ENCODE measurements at places on chromosomes 3 and 15.

- DNase-seq = no peak
These were observed 95.9 kb upstream of the UBE2E2 start for GRCh38 chr3:23107221-23107620.

- DNase-seq = no peak
These were observed 31.1 kb downstream of the PLA2G4D start for GRCh38 chr15:42063122-42063848.

DNA sequence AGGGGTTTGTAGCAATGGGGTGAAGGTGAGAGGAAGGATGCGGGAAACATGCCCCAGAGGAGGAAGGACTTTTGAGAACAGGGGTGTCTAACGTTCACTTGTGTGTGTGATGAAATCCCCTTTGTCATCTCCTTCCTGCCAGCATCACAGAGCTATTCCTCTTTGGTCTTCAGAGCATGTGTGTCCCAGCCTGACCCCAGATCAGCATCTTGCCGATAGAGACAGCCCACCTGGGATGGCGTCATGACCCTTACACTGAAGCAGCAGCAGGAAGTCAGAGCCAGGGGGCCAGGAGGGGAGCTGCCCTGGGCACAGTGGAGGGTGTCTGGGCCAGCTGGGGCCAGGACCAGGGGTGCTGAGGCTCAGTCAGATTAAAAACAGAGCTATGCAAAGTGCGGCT, 29.9 kb upstream of the GRIP2 start:
- DNase-seq = no peak

DNA sequence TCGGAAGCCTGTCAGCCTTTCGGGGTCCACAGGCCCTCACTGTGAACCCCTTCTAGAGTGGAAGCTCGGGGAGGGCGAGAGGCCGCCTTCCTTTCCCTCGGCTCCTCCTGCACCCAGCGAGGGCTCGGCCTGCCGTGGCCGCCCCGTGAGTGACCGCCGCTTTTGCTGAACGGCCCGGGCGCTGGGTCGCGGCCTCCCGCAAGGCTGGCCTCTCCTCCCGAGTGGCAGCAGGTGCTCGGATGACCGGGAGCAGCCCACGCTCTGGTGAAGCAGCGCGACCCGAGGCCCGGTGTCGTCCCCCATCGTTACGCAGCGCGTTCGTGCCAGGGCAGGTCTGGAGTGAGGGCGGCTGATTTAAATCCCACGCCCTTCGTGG, 53.8 kb downstream of the LRRK1 start:
- no peak for DNase-seq

DNA sequence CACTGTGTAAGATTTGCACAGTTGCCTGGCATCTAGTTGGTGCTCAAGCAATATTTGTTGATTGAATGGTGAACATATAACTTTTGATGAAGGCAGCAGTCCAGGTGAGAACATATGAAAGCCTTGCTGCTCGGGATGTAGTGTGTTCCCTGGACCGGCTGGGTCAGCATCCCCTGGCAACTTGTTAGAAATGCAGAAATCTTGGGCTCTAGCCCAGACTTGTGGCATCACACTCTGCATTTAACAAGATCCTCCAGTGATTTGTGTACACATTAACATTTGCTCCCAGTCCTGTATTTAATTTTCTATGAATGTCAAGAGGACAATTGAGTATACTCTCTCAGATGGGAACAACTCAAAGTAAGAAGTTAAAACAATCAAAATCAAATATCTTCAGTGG, 69.0 kb upstream of the SAMMSON start:
- no peak for DNase-seq

GRCh38 chr3:14262212-14262611, 83.6 kb downstream of the LSM3 start:
- no peak for DNase-seq

DNA sequence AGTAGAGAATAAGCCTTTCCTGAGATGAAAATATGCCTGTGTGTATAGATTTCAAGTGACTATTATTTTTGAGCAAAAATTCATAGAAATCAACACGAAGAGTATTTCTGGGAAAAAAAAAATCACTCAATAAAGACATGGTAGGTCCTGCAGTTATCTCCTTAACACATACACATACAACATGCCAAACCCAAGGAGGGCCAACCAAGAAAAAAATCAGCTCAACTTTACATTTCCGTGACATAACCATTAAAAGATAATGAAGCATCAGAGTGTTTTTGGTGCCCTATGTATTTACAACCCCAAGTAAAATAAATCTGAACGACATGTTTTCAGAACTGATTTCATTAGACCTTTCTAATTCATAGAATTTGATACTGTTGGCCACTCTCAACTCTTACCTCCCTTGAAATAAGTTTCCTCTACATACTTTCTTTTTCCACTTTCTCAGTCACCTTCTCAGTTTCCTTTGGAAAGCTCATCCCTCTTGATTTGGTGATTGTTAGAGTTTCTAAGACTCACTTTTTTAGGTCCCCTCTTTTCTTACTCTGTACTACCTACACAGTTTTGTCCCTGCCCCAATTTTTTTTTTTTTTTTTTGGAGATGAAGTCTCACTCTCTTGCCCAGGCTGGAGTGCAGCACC, 162.3 kb downstream of the TBL1XR1 start:
- no peak for DNase-seq

- DNase-seq = no peak
These were observed 3.5 kb downstream of the PLA1A start for GRCh38 chr3:119601154-119601553.

- DNase-seq = no peak
These were observed 173.7 kb upstream of the CHRNA7 start for GRCh38 chr15:31856581-31856980.

DNA sequence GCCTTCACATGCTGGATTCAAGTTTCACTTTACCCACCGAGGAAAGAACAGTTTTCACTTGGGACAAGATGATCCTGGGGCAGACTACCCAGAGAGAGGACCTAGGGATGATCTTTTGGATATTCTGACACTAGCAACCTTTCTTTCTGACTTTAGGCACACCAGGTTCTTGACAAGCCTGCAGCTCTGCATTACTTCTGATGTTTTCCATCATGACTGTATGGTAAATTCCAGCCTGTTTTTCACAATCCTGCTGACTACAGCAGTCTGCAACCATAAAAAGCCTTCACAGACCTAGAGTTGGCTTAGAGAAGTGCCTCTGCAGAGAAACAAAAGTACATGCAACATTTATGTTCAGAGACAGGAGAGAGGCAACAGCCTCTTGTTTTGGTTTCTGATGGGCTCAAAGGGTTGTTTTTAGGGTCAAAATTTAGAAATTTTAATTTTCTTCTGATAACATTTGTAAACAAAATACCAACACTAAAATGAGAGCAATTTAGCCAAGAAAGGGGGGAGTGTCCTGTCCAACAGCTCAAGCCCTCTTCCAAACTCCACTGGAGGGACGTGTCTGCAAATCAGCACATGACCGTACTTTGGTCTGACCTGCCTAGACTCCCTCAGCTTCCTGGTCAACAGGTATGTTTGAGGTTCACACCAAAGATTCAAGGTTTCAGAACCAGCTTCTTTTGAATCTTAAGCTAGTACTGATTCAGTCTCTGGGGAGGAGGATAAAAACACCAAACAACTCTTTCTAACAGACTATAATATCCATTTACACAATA, 799 bp downstream of the ABI3BP start:
- no peak for DNase-seq

DNA sequence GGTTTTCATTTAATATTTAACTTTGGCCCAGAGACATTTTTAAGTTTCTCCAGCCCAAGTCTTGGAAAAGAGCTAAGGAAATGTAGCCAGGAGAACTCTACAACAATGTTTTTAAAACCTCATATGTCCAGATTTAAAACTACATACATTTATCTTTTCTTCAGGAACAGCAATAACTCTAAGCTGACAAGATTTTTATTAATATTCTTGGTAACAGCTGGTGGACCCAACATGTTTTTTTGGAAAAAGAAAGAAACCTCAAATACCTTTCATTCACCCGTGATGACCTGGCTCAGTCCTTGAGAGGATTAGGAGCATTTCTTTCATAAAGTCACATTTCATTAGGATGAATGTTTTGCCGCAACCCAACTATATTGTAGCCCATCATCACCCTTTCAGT, 50.4 kb upstream of the CMSS1 start:
- no peak for DNase-seq

DNA sequence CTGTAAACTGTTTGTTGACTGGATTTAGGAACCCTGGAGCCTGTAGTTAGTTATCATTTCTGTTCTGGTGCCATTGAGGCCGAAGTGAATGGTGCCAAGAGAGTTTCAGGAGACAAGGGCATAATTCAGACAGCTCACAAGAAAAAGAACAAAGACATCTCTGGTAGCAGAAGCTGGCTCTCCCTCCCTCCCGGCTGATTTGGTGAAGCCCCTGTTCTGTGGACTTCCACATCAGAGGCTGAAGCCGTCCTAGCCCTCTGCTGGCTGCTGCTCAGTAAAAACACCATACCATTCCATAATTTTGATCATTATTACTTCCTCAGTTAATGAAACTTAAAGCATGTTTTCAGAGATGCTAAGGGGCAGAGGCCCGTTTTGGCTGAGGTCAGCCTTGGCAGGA, 381.2 kb upstream of the WNT5A start:
- no peak for DNase-seq

DNA sequence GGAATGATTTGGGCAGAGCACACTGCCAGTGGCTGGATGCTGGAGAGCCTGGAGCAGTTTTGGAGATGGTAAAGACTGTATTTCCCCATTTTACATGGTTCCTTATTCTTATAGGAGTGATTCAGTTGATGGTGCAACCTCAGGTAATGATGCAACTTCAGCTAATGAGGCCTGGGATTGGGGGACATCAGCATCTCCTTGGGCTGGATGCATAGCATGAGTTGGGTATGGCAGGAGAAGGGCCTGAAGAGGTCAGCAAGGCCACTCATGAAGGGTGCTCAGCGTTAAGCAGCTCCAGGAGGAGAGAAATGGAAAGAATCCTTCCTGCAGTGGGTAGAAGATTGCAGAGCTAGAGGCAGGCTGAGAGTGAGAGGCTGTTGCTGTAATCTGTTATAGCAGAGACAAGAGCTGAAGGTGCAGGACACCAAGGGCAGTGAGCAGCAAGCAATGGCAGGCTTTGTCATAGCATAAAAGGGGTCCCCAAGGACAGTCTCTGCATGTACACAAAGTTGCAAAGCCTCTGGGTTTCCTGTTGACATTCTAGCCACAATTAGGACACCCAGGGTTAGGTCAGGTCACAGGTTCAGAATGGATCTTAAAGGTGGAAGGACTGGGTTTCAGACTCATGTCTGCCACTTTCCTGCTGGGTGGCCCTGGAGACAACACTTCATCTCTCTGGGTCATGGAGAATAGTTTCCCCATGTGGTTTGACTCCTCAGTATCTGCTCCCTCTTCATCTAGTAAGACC, 29.5 kb upstream of the SNRK start:
- no peak for DNase-seq

DNA sequence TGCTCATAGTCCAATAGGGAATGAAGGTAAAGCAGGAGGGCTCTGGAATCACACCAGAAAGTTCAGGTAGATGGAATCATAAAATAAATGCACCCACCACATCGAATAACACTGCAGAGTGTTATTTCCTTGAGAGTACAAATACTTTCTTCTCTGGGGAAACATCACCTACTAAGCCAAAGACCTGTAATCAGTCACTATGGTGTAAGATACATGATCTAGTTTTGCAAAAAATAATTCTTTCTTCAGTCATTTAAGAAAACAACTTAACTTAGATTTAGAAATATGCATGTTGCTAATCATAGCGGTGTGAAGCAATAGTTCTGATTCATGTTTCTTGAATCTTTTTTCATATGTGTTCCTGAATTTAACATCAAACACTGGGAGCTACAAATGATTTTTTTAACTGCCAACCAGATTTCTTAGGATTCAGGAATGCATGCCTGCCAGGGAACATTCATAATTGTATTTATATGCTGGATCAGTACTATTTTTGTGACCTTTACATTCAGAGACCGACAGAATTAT, 40.2 kb upstream of the MEIS2 start:
- no peak for DNase-seq

- no peak for DNase-seq
These were observed 47.6 kb downstream of the OSTN start for GRCh38 chr3:191246630-191247029.

GRCh38 chr3:45329761-45330305, 58.5 kb upstream of the LARS2 start:
- DNase-seq = no peak

DNA sequence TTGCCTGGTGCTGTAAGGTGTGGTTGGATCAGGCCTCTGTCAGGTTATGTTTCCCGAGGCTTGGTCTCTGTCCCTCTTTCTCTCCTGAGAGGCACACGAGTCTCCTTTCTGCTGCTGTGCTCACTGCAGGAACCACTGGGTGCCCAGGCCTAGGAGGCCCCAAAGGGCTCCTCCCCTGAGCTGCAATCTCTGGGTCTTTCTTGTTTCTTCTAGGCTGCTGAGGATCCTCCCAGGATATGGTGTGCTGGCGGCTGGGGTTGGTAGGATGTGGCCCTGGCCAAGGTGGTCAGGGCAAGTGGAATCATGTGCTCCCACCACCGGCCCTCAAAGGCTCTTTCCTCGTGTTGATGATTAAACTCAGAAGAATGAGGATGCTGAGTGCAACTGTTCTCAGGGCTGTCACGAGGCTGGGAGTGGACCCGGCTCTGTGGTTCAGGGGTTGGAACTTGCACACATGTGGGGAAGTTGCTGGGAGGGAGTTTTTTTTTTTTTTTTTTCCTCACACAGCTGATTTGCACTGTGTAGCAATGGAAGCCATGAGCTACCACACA, 43.6 kb upstream of the CTSH start:
- DNase-seq = no peak

GRCh38 chr15:39459548-39459947, 121.3 kb upstream of the THBS1 start:
- no peak for DNase-seq

- no peak for DNase-seq
These were observed 148.4 kb upstream of the TLE3 start for GRCh38 chr15:70245932-70246622.

GRCh38 chr3:64916937-64917336, 229.1 kb upstream of the ADAMTS9 start:
- no peak for DNase-seq

GRCh38 chr3:46484388-46484787, 13.4 kb upstream of the RTP3 start:
- DNase-seq = no peak

GRCh38 chr15:68375191-68375631, 56.8 kb downstream of the ITGA11 start:
- DNase-seq = no peak

- no peak for DNase-seq
These were observed 51.7 kb downstream of the CRYGS start for GRCh38 chr3:186492385-186492984.

- DNase-seq = no peak
These were observed 18.5 kb downstream of the CNOT10 start for GRCh38 chr3:32703491-32703972.

- DNase-seq = no peak
These were observed 52.6 kb downstream of the FBN1 start for GRCh38 chr15:48592933-48593332.

All from activated CD4-positive, CD25-positive, alpha-beta regulatory T cell treated with anti-CD3 and anti-CD28 coated beads, Interleukin-2, amount 50 U/mL, for 72 hours (primary cell).